Stimulated activated naive CD8-positive, alpha-beta T cell treated with anti-CD3 and anti-CD28 coated beads, Interleukin-15, amount 100 ng/mL, for 72 hours (primary cell): ENCODE measurements at places on chromosomes 13 and 19.

GRCh38 chr13:98309569-98310335, 132.7 kb upstream of the RNF113B start:
- no peak for DNase-seq

DNA sequence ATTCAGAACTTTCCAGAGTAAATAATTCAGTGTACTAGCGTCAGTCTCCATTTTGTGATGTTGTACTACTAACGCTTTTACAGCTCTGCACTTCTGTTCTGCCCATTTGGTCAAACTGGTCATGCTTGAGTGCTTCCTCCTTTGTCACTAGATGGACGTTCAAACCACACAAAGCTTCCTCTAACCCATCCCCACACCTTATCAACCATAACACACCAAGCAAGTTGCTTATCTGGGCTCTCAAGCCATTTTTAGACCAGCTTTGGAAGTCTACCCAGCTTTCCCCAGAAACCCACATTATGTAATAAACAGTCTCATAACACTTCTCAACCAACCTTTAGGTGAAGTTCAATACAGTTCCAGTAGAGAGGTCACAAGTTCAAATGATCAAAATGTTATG, 2.3 kb upstream of the ZNF347 start:
- DNase-seq: no peak

- no peak for DNase-seq
Measured at GRCh38 chr13:95516021-95516420, 36.5 kb upstream of the CLDN10 start.

GRCh38 chr19:4861147-4861546, 6.3 kb downstream of the PLIN3 start:
- no peak for DNase-seq

DNA sequence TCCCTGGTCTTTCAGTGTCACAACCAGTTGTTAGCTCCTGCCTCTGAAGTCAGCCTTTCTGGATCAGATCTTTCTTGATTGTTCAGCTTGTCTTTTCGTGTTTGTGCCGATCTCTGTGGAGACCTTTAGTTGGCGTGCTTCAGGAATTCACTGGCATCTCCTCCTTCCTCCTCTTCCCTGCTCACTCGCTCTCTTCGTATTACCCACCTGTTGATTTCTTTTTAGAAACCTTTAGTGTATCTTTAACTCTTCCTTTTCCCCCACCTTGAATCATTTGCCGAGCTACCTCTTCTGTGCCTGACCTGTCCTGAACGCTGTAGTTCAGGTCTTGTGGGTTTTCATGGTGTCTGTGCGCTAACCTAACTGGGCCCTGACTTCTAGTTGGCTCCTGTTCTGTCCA, 64.0 kb upstream of the TEX29 start:
- DNase-seq: no peak

- DNase-seq: no peak
Measured at GRCh38 chr19:54009440-54009839, 18.0 kb downstream of the CACNG6 start.

GRCh38 chr19:42831221-42832019, 48.1 kb downstream of the PSG1 start:
- no peak for DNase-seq

DNA sequence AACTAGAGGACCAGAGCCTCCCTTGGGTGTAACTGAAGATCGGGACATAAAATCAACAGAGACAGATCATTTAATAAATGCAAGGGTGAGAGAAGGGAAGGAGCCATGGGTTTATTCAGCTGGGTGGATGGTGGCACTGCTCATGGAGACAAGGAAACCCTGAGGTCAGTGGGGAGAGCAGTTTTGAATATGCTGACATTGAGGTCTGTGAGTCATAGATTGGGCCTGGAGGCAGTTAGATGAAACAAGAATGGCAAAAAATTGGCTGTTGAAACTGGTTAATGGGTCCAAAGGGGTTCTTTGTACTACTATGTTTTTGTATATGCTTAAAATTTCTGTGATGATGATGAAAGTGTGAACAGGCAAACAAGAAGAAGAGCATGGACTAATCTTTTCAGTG, 5.1 kb upstream of the GTF3A start:
- DNase-seq: no peak

DNA sequence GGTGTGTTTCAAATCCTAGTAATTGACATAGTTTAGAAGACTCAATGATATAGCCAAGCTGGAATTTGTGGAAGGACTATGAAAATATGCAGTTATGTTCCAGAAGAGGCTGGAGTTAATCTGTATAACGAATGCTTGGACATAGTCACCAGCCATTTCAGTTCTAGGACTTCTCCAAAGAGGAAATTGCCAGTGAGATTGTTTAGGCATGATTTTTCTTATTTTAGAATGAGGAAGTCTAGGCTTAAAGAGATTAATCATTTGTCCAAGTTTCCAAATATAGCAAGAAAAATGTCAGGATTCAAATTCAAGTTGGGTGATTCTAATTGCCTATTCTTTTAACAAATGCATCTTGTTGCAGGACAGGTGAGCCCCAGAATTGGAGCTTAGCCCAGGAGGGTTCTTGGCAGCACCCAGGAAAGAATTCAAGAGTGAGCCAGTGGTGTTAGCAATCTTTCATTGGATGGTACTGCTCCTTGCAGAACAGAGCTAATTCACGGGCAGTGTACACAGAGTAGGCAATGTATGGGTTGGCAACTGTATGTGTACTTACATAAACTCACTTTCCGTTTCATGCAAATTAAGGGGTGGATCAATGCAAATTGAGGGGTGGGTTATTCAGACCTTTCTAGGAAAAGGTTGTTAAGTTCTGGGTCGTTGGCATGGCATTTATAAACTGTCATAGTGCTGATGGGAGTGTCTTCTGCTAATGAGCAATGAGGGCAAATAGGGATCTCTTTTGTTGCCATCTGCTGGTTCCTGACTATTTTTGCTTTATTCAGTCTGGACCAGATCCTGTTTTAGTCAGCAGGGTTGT, 763.1 kb upstream of the SLITRK1 start:
- no peak for DNase-seq

DNA sequence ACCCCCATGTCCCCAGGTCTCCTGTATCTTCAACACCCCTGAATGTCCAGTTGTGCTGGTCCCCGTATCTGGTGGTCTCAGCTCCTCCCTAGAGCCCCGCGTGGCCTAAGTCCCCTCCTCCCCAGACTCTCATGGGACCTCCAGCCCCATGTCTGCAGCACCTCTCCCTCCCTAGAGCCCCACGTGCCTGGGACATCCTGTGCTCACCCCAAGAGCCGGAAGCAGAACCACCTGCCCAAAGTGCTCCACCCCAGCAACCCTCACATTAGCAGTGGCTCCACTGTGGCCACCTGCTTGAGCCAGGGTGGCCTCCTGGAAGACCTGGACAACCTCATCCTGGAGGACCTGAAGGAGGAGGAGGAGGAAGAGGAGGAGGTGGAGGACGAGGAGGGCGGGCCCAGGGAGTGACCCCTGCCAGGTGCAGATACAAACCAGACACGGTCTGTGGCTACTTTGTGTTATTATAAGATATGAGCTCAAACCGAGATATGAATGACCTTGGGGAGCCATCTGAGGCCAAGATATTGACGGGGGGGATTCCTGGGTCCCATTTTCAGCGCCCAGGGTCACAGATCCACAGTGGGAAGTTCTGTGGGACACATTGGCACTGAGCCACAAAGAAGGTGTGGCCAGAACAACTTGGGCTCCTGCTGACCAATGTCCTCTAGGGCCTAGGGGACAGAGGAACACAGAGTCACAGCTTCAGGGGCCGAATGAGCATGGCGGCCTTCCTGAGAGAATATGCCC, 6.0 kb downstream of the SHFL start:
- DNase-seq: no peak

GRCh38 chr13:74867460-74867859, 614.5 kb downstream of the TBC1D4 start:
- no peak for DNase-seq

GRCh38 chr13:107582171-107582570, 633.2 kb downstream of the LIG4 start:
- no peak for DNase-seq

- no peak for DNase-seq
Measured at GRCh38 chr13:98353750-98354149, 176.7 kb upstream of the RNF113B start.

DNA sequence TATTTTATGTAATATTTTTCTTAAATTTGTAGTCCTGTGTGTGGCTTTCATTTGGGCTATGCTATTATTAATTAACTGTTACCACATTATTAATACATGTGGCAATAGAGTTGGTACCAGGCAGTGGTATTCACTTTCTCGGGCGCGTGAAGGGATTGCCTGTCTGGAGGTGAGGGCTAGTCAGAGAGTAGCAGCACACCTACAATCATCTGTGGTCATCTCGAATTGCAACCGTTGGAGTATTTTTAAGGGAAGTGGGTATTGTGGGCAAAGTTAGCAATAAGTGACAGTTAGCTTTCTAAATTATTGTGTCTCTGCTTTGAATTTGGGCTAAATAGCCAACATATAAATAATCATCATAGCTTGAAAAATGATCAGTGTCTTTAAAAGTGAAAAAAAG, 20.0 kb upstream of the GPR18 start:
- no peak for DNase-seq

DNA sequence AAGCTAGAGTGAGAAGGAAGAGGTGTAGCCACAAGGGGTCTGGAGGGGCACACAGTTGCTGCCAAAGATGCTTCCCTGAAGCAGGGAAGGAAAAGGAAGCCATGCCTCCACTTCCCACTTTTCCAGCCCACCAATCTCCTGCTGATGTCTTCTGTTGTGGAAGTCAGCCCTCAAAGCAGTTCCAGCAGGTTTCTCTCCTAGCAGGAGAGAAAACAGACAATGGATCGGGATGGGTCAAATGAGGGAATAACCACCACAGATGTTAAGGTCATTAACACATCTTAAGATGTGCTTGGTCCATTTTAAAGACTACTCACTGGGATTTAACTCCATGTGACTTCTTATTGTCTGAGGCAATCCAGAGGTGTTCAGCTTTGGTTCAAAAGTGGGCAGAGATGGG, 284.1 kb upstream of the SOX21 start:
- DNase-seq: no peak

DNA sequence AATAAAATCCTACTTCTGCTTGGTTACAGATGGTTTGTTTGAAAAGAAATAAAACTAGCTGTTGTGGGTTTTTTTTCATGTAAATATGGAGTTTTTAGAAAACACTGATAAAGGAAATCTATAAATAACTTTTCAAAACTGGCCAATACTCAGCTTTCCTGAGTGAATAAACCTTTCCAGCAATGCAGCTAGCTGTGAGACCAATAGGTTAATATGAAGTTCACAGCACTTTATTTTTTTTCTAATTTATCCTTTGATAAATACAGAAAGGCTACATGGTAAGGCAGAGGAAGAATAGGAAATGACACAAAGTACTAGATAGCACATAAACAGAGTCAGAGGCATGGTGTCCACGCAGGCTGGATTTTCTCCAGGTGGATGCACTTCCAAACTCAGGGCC, 154.0 kb downstream of the COG6 start:
- no peak for DNase-seq

GRCh38 chr19:45327404-45328143, 4.9 kb upstream of the CKM start:
- DNase-seq: no peak

- DNase-seq: no peak
Measured at GRCh38 chr13:94309997-94310855, 169.3 kb downstream of the DCT start.

DNA sequence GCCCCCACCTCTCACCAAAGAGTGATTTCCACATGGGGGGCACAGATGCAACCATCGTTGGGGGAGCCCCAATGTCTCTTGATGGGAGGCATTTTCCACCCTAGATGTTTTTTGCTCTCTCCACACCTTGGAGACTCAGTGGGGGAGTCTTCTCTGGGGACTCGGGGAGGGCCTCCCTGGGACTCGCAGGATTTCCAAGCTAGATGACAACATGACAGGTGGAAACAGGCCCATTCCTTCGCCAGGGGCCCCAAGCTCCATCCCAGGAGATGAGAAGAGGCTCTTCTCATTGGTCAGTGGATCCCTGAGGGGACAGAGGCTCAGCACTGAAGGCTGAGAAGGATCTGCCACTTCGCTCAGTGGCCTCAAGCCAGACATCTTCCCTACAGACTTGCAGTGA, 12.7 kb upstream of the KIR2DL4 start:
- no peak for DNase-seq

DNA sequence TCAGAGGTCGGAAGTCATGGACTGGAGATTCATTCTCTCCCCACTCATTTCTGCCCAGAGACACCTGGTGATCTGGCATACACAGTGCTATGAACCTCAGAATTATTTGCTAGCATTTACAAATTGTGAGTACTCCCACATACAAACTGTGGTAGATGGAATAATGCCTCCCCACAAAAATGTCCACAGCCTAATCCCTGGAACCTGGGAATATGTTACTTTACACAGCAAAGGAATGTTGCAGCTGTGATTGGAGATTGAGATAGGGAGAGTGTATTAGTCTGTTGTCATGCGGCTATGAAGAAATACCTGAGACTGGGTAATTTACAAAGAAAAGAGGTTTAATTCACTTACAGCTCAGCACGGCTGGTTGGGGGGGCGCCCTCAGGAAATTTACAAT, 3.1 kb upstream of the UQCRFS1 start:
- DNase-seq: no peak

- DNase-seq: no peak
Measured at GRCh38 chr13:43391036-43391435, 367.6 kb downstream of the DNAJC15 start.

DNA sequence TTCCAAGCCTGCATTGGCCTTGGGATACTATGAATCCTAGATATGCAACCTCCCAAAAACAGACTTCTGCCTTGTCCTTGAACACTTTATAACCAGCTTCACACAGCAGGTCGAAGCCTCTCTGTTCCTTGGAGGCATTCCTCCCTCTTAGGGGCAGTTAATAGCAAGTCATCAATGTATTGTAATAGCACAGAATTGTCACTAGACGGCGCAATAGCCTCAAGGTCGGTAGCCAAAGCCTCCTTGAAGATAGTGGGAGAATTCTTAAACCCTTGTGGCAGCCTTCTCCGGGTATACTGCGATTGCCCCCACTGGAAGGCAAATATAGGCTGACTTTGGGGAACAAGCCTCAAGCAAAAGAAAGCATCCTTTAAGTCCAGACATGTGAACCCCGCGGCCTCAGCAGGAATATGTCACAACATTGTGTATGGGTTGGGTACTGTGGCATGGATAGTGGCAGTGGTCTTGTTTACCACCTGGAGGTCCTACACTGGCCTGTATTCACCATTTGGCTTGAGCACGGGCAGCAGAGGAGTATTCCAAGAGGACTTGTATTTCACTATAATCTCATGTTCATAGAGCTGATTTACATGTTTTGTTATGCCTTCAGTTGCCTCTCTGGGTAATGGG, 61.1 kb downstream of the ZNF431 start:
- peak; percentile 36 for DNase-seq

- DNase-seq: peak; percentile 85
Measured at GRCh38 chr19:40612831-40613689, 11.9 kb downstream of the LTBP4 start.

DNA sequence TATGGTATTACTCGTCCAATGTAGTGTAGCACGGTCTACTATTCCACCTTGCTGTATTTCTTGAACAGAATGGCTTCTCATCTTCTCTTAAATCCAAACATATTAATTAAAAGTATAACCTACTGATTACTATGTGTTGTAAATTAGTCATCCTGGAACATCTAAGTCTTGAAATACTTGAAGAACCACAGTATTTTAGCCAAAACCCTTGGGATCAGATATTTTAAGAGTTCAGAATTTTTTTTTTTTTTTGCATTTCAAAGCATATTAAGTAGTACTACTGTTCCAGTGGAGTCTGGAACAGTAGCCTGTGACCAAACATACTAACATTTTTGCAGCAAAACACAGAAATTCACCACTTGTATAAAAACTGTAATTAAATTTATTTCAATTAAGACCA, 30.1 kb downstream of the ZC3H13 start:
- DNase-seq: no peak
